ENCODE measurements at places on chromosomes 2 and 18. TPM values are rescaled to one million over a fixed set of nuclear protein-coding genes. Genes with fewer than 3 reads are reported as not detected.

DNA sequence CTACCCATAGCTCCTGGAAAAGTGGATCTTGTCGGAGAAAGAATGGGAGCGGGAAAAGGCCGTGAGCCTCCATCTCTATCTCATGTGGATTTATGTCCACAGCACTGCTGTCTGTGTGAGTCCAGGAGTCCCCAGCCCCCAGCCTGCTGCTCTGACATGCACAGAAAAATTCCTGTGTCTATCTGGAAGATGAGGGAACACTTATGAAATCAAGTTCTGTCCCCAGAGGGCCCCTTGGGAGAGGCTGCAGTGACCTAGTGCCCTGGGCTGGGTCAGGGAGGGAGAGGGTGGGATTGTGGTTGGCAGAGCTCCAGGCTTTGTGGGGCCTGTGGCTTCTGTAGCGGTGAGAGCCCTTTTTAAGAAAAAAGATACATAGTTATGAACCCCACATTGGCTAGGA lies 37.6 kb downstream of the HJURP start:
- H3K36me3 ChIP-seq = no peaks in the 10 kb centered on the region
- H3K4me3 ChIP-seq = no peak overlapping the region
- no peaks in the 10 kb centered on the region for H3K4me1 ChIP-seq
- no peak overlapping the region for H3K27ac ChIP-seq
- no peaks in the 10 kb centered on the region for H3K27me3 ChIP-seq
- DNase-seq = no peak

Gene LRATD1
- total RNA-seq = 11.2 TPM

- H3K27ac ChIP-seq = no peak overlapping the region
- H3K4me1 ChIP-seq = no peaks in the 10 kb centered on the region
- no peaks in the 10 kb centered on the region for H3K27me3 ChIP-seq
- no peak for DNase-seq
- H3K36me3 ChIP-seq = no peaks in the 10 kb centered on the region
- no peak overlapping the region for H3K4me3 ChIP-seq
Measured at GRCh38 chr2:163755366-163755765, 19.6 kb upstream of the FIGN start.

GRCh38 chr2:121501031-121501430 lies 29.6 kb upstream of the RNU4ATAC start:
- peaks cover 18% of the 10 kb centered on the region for H3K4me1 ChIP-seq
- no peaks in the 10 kb centered on the region for H3K27me3 ChIP-seq
- H3K27ac ChIP-seq = no peak overlapping the region
- peaks cover 22% of the 10 kb centered on the region for H3K36me3 ChIP-seq
- no peak overlapping the region for H3K4me3 ChIP-seq

Gene PMAIP1
- 0.99 TPM for total RNA-seq

Gene RAD51AP2
- total RNA-seq = not detected

DNA sequence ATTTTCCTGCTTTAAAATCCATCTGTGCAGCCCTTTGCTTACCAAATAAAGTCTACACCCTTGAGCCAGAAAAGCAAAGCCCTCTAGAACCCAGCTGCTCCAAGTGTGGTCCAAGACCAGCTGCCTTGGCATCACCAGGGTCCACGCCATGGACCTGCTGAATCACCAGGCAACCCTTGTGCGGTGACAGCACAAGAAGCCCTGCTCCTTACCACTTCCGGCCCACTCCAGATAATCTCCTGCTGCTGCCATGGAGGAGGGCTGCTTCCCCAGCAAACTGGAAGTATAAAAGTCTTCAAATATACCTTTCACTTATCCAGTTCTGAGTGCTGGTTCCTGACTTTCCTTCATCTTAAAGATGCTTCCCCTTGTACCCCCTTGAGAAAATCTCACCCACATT lies 106.0 kb upstream of the PKDCC start:
- H3K36me3 ChIP-seq = no peaks in the 10 kb centered on the region
- DNase-seq = no peak
- peaks cover 23% of the 10 kb centered on the region for H3K4me1 ChIP-seq
- no peak overlapping the region for H3K4me3 ChIP-seq
- H3K27ac ChIP-seq = no peak overlapping the region

DNA sequence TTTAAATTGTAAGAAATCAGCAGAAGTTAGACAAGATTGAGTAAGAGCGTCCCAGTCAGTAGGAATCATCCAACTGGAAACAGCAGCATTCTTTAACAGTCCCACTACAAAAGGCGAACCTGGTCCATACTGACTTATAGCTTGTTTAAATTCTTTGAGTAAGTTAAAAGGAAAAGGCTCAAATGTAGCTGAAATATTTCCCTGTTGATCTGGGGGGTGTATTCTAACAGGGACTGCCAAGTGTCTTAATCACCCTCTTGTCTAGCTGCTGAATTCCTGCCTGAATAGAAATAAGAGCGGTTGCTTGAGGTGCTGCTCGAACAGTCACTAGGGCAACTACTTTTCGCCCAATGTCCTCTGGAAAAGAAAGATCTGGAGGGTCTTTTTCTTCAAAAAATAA lies 56.4 kb upstream of the FMNL2 start:
- DNase-seq = no peak
- H3K27me3 ChIP-seq = no peaks in the 10 kb centered on the region
- H3K4me3 ChIP-seq = no peak overlapping the region
- H3K27ac ChIP-seq = no peak overlapping the region

Gene GREB1
- 11.0 TPM for total RNA-seq

Gene TMEM200C
- under 0.01 TPM for total RNA-seq

DNA sequence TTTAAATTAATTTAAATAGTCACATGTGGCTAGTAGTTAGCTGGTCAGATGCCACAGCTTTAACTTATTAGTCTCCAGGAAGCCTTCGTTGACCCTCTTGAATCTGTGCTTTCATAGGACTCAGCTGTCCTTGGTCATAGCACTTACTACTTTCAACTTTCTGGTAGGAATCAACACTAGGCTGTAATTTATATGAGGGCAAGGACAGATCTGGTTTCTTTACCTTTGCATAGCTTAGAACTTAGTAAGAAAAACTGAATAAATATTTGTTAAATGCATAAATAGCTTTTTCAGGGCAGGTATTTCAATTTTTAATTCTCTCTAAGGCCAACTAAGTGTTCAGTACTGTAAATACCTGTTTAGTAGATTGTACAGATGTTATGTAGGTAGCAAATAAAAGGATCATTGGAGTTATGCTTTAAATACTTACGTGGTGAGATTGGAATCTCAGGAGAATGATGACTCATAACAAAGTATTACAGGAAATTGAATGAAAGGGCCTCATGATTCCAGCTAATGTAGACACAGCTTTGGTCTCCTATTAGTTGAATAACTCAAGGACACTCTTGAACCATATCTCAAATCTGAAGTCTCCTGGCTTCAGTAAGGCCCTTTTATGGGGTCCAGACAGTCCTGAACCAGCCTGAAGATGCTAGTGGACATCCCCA lies 2.6 kb downstream of the CLIP4 start:
- no peak overlapping the region for H3K27ac ChIP-seq
- no peaks in the 10 kb centered on the region for H3K27me3 ChIP-seq
- no peak for DNase-seq
- H3K36me3 ChIP-seq = no peaks in the 10 kb centered on the region
- no peak overlapping the region for H3K4me3 ChIP-seq

Measured in esophagus muscularis mucosa (tissue), 4 donors.